Hepatocyte (in vitro differentiated cells): ENCODE measurements at places on chromosomes 16 and 17.
A peak's percentile ranks its signal among the peaks of the same experiment; 100 is the strongest.

- no peak for DNase-seq
These were observed 3.8 kb upstream of the HOXB2 start for GRCh38 chr17:48548523-48549280.

DNA sequence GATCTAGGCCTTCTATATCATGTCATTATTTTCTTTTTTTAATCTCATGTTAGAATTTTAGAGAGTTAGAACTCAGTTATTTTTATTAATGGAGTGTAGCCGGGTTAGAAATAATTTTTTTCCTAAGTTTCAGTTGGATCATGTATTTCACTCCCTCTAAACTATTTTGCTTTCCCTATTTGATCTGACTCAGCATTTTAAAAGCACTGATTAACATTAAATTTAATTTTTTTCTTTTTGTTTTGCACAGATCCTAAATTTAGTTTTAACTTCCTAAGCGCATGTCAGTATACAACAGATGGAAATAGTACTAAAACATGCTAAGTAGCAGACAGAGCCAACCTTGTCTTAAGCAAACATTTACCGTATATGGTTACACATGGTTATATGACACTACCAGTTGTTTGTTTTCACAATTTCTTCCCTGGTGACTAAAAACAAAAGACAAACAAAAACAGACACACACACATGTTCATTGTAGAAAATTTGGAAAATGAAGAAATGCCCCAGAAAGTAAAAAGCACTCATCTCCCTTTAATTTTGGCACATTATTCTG, 33.6 kb upstream of the RAB11FIP4 start:
- no peak for DNase-seq

DNA sequence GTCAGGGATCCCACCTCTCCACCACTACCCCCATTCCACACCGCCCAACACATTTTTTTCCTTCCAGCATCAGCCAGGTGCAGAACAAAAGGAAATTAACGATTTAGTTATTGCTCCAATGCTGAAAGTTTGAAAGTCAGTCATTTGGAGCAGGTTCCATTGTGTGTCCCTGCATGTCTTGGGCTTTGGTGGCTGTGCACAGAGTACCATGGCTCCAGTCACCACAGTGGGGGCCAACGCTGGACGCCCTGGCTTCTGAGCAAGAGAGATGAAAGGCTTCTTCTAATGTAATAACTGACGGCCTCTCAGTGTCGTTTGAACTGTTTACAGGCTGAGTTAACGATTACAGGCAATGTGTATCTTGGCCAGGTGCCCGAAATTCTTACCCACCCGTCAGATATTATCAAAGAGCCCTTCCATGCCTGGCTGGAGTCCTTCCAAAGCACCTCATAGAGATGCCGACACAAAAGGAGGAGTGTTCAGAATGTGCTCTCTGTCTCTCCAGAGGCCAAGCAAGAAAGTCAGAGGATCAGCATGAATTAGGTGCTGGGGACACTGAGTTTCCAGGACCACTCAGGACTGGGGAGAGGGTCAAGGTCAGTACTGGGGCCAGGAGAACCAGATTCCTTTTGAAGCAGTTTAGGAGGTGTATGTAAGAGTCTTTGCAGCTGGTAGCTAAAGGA, 25.9 kb downstream of the RNF43 start:
- DNase-seq = peak; percentile 91

- DNase-seq = no peak
These were observed 56.7 kb upstream of the C17orf78 start for GRCh38 chr17:37318931-37319594.

- no peak for DNase-seq
These were observed 12.2 kb upstream of the BEAN1 start for GRCh38 chr16:66414891-66415290.
